D721Med (cell line): ENCODE measurements at places on chromosomes 2 and 18.

DNA sequence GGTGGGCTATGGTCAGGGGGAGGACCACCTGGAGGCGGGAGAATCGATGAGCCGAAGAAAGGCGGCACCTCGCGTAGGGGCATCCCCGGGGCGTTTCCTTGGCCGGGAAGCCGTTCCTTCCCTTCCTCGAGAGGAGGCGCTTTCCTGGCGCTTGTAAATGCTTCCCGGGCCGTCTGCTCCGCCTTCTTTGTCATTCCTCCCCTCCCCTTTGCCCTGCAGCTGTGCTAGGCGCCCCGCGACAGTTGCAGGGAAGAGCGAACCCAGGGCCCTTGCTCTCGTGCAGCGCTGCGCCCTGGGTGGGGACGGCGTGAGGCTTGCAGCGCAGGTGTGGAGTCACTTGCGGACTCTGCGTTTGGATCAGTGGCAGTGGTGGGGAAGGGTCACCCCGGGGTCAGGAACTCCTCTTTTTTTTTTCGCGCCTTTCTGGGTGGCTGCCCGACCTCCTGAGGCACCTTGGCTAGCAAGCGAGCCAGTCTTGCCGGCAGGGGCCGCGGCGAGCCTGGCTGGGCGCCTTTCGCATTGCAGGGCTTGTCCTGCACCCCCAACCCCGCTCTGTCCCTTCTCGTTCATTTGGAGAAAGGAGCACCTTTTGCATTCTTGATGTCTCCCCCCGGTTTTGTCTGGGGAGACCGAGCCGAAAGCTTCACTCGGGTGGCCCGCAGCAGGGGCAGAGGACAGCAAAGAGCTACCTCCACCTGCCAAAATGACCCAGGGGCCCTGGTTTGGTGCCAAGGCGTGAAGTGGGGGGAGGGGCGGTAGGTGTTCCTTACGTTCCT lies 858 bp downstream of the KCNS3 start:
- DNase-seq = peak; percentile 43

GRCh38 chr2:143936848-143937722 lies 582.8 kb downstream of the ZEB2 start:
- DNase-seq = no peak

DNA sequence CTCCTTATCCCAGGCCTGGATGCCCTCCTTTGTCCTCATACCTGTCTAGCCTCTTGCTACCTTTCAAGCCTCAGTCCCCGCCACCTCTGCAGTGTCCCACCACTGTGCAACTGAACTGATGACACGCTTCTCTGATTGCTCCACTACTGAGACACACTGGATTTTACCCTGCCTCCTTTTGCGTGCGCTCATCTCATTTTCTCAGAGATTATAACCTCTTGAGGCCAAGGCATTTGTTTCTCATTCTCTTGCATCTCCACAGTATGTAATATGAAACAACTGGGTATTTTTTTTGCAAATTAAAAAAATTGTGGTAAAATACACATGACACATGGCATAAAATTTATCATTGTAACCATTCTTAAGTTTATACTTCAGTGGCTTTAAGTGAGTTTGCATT lies 95.4 kb downstream of the PRKCE start:
- DNase-seq = no peak

DNA sequence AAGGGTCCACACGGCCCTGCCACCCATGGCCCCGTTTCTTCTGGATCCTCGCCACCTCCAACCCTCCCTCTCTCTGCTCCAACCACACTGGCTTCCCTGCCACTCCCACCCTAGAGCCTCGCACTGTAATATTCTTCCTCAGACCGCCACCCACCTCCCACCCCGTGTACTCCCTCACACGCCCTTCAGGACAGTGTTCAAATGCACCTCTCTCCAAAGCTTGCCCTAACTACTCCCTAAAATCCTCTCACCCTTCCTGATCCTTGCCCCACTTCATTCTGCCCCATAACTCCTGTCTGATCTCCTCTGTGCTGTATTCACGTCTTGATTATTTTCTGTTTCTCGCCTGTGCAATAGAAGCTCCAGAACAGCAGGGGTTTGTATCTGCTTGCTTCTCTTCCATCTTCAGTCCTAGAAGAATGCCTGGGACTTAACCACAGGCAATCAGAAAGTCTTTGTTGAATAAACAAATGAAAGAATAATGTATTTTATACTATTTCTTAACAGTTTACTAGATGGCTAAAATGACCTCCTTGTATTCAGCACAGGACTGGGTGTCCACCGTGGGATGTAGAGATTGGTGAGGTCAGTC lies 25.5 kb downstream of the EPB41L3 start:
- DNase-seq = no peak

GRCh38 chr18:23992089-23992940 lies 22.2 kb upstream of the TTC39C start:
- DNase-seq = no peak

DNA sequence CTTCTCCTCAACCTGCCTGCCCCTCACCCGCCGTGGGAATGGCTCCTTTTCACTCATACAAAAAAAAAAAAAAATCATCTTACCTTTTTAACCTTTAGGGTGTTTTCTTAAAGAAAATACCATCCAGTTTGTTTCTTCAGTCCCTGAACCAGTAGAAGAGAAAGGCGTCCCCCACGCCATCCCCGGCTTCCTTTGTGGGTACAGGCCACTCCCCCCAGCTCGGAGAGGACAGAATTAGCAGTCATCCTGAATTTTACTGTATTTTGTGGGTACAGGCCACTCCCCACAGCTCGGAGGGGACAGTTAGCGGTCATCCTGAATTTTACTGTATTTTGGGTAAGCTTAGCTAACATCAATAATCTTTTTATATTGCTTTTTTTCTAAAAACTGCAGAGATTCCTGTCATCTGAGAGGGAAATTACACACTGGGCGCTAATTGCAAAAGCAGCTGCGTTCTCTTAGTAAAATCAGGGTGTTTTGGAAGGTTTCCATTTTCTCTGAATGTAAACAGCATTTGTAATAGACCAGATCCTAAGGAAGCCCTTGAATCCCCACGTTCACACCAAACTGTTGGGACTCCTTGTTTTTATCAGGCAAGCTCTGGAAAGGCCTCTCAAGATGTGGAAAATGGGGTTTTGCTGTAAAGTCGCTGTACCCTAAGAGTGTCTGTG lies 72.5 kb downstream of the NFATC1 start:
- no peak for DNase-seq

- DNase-seq = no peak
These were observed 91.7 kb upstream of the ASB18 start for GRCh38 chr2:236355911-236356310.

- no peak for DNase-seq
These were observed 77.4 kb upstream of the ZCCHC2 start for GRCh38 chr18:62445386-62445917.

DNA sequence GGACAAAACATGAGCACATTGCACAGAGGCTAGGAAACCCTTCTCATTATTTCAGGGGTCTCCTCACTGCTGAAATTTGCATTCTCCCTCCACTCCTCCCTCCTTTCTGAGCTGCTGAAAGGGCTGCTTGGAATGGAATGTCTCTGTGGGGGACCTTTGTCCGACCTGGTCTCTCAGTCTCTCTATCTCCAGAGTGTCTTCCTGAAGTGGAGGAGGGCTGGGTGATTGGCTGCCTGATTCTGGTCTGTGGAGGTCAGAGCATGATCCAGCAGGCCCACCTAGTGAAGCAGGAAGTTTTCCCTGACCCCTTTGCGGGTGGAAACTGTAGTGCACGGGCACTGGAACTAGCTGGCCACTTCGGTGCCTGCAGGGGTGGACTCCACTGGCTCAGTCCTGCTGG lies 560.5 kb upstream of the HS6ST1 start:
- no peak for DNase-seq

DNA sequence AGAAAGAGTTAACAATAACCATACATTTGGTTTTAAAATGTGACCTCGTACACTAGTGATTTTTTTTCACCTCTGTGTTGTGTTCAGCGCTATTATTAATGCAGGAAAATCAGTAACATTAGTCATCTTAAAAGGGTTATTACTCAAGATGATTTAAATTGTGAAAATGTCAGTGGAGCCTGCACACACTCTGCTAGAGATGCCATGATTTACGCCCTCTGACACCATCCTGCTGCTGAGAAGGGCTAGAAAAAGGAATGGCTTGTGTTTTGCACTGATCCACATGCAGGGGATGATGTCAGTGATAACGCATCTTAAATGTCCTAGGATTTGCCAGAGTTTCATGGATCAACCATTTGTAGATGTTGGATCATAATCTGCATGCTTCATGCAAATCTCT lies 121.3 kb upstream of the BOD1L2 start:
- no peak for DNase-seq

DNA sequence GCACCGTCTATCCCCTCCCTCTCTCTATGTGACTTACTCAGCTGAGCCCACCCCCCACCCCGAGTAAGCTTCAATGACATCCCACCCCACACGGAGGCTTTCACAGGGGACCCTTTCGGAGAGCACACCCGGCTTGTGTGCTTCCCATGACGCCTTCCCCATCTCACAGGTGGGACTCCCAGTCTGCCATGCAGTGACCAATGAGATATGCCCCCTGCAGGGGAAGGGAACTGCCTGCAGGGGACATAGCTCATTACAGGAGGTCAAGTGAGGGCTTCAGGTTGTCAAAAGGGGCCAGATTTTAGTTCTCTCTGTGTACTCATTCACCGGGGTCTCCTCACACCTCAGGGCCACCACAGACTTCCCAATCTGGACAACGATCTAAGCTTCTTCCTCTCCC lies 112.6 kb downstream of the GAREM1 start:
- DNase-seq = no peak

- no peak for DNase-seq
These were observed 11.1 kb upstream of the PROC start for GRCh38 chr2:127407091-127407490.

DNA sequence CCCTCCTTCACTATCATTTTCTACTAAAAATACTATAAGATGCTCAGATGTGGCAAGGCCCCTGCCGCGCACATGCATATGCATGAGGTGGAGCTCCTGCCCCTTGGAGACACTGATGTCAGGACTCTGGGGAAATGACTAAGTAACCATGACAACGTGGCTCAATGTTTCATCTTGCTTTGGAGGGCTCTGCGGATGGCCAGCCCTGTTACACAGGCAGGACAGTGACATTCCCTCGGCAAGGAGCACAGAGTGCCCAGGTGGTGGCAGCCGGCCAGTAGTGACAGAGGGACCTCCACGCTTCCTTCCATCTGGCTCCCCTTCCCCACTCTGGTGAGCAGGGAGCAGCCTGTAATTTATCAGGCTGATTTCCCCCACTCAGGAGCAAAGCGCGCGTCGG lies 364.1 kb downstream of the SS18 start:
- no peak for DNase-seq

DNA sequence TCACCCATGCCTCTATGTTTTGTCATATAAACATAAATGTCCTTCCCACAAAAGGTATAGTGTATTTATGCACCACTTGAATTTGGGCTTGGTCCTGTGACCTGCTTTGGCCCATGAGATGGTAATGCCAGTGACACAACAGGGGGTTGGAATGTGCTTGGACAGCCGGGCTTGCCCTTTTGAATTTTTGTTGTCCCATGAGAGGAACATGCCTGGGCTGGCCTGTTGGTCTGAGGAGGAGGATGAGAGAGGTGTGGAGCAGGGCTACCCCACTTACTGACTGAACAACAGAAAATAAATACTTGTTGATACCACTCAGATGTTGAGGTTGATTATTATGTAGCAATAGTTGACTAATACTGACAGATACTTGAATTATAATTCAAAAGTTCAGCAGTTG lies 63.2 kb upstream of the TCF4 start:
- no peak for DNase-seq

DNA sequence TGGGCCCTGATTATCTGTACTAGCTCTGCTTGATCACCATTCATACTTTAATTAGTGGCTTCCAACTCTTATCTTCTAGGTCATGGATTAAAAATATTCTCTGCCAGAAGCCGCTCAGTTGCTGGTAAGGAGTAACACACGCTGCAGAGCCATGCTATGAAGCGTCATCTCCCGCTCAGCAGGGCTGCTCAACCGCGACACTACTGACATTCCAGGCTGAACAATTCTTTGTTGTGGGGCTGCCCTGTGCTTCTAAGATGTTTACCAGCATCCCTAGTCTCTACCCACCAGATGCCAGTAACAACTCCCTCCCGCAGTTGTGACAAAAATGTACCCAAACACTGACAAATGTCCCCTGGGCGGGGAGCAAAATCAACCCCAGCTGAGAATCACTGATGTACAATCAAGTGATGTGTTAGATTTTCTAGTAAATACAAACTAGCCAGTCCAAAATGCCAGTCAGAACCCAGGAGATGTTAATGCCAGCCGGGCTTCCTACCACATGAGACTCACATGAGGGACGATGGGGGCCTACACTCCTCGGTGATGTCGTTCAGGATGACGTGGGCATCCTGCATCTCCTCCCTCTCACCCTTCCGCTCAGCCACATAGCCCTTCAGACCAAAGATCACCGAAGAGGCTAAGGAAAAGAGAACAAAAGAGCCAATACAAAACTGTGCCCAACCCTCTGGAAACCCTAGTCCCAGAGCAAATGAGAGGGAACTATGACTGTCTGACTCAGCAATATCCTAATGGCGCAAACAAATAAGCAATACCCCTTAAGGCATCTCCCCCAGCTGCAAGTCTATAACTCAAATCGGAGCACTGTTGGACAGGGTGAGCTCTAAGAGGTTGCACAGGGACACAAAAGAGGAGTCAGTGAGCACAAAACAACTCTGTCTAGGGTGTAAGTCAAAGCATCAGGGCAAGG lies 15.6 kb downstream of the ILKAP start:
- DNase-seq = no peak

DNA sequence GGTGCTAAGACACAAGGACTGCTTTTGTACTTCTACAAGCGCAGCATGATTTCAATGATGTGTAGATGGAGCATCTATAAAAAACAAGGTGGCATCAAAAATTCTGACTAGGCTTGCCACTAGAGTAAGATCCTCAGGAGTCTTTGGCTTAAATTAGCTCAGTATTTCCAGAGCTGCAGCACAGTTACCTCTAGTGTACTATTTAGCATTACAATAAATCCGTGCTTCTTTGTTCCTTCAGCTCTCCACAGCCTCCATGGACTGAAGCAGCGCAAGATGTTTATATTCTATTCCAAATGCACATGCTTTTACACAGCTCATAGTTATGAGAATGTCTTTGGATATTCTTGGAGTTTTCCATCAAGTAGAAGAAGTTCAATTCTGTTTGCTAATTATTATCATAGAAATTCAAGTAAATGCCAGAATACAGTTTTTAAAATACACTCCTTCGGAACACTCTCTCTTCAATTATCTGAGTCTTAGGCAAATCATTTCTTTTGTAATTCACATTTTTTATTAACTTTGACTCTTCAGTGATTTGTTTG lies 1133.0 kb upstream of the LRRTM1 start:
- no peak for DNase-seq

DNA sequence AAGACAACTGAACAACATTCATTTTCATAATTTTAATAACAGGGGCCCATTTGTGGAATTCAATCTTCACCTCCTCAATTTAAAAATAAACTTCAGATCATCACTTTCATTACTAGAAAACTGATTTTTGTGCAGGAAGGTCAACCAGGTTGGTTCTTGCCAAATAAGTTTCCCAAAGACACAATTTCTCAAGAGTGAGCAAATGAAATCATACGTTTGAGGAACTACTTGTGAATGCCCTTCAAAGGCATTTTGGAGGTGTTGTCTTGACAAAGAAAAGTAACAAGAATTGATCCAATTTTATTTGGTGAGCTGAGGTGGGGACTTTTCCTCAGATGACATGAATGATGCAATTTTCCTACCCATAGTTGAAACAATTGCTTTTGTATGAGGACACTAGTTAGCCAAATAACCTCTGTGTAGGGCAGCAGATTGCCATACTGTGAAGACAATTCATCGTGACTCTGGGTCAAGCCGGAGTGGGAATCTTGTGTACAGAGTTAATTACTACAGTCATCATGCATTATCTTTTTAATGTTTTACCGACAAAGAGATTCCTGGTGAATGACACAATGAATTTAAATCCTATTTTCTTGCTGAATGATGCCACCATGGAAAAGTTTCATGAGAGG lies 121.8 kb downstream of the TGFA start:
- no peak for DNase-seq
